ENCODE measurements at places on chromosomes 5 and 9. TPM values are rescaled to one million over a fixed set of nuclear protein-coding genes. Genes with fewer than 3 reads are reported as not detected.

Gene MELK
- total RNA-seq: 16.0 TPM

Gene ZNF454
- 5.8 TPM for total RNA-seq

GRCh38 chr5:151739395-151739794 is 19.0 kb downstream of the ATOX1 start:
- DNase-seq: no peak

DNA sequence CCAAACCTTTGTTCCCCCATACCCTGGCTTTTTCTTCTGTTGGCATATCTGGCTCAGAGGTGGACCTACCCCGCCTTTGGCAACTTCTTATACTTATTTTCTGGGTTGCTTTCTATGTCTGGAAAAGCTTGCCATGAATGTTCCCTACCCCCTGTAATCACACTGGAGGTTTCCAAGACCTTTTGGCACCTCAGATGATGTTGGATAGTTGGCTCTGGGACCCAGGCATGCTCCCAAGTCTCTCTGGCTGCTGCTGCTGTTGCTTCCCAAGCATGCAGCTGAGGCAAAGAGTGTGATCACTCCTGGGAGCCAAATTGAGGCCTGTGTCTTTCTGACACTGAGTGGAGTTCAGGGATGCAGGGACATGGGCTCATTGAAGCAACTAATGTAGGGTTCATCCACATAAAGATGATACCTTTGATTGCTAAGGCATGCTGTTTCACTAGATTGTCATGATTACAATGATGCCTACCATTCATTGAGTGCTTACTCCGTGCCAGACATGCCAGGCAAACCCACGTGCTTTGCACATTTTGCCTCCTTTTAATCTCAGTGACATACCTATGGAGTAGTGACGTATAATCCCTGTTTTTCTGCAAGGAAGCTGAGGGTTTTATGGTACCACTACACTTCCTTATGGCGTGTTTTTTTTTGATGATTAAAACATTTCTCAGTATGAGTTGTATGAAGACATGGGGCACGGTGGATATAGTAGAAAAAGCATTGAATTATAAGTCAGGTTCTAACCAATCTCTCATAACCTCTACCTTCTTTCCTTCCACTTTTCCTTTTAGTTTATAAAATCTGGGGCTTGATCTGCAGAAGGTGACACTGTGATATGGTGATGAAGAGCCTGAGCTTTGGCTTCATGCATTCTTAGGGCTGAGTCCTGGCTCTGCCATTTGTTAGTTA is 73.1 kb downstream of the ARHGAP26 start:
- no peak for DNase-seq

- DNase-seq: no peak
Observed at GRCh38 chr9:75451045-75451444, 362.7 kb downstream of the OSTF1 start.

DNA sequence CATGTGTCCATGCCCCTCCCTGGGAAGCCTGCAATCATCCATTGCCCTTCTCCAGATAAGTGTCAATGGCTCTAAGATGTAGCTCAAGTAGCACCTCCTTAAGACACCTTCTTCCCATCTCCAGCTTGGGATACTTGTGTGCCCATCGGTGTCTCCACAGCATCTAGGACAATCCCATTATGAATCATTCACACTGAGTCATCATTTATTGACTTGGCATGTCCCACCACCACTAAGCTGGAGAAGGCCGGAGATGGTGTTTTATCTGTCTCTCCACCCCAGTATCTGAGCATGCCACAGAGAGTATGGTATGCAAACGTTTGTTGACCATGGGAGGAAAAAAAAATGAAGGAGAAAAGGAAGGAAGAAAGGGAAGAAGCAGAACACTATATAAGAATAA is 342.2 kb downstream of the TRIM32 start:
- DNase-seq: no peak

GRCh38 chr5:96017951-96018350 is 56.3 kb upstream of the ELL2 start:
- no peak for DNase-seq

- DNase-seq: no peak
Observed at GRCh38 chr9:133999851-134000265, 7.7 kb upstream of the VAV2 start.

DNA sequence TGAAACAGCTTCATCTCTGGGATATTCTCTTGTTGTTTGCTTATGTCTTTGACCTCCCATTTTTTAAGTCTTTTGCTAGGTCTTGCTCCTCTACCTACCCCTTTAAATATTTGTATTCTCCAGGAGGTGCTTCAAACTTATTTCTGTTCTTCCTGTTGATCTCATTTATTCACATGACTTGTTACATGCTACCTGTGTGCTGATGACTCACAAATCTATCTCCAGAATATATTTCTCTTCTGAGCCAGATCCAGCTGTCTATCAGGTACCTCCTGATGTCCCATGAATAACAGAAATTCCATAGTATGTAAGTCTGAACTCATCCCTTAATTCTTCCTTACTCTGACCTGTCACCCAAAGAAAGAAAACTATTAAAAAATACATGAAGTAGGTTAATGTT is 11.0 kb downstream of the NIPBL start:
- DNase-seq: no peak

- no peak for DNase-seq
Observed at GRCh38 chr9:111271481-111272080, 58.4 kb downstream of the OR2K2 start.

Gene FAXDC2
- 0.62 TPM for total RNA-seq

Gene CDH18
- not detected for total RNA-seq

DNA sequence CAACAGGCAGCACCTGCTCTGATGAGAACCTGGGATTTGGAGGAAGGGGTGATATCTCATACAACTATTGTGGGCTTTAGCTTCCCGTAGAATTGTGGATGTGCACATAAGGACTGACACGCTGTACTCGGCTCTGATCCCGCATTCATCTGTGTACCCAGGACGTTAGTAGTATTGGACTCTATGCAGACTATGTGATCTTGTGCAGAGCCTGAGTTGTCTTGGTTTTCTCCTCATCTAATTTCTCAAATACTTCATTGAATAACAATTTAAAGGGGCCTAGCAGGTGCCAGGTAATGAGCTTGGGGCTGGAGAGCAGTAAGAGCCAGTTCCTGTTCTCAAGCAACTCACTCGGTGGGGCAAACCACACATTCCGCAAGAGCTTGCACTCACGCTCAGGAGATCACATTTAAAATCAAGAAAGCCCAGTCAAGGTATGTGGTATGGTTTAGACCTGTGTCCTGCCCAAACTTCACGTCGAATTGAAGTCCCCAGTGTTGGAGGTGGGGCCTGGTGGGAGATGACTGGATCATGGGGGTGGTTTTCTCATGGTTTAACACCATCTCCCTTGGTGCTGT is 14.8 kb downstream of the C5orf15 start:
- no peak for DNase-seq

GRCh38 chr5:100691548-100691947 is 156.4 kb downstream of the FAM174A start:
- no peak for DNase-seq
